Stimulated activated CD4-positive, alpha-beta T cell treated with anti-CD3 and anti-CD28 coated beads, Interleukin-2, amount 100 ng/mL, for 24 hours (primary cell): ENCODE measurements at places on chromosomes 11 and 22.
A peak's percentile ranks its signal among the peaks of the same experiment; 100 is the strongest.

GRCh38 chr11:73916435-73916834 lies 34.4 kb upstream of the DNAJB13 start:
- no peak for DNase-seq

DNA sequence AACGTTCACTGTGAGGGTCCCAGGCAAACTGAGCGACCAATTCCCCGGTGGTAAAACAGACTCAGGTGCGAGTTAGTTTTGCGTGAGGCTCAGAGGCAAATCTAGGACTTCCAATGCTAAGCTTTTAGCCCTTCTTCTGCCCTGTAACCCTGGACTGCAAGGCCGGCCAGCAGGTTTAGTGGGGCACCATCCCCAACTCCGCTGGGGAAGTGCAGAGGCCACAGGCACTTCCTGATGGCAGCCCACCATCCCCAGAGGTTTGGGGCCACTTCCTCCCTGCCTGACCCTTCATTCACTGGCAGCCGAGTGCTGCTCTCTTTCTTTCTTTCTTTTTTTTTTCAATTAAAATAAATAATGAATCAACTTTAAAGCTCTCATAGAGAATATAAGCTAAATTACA lies 124.6 kb upstream of the B3GAT1 start:
- no peak for DNase-seq

GRCh38 chr11:100830978-100831732 lies 144.1 kb downstream of the ARHGAP42 start:
- no peak for DNase-seq

DNA sequence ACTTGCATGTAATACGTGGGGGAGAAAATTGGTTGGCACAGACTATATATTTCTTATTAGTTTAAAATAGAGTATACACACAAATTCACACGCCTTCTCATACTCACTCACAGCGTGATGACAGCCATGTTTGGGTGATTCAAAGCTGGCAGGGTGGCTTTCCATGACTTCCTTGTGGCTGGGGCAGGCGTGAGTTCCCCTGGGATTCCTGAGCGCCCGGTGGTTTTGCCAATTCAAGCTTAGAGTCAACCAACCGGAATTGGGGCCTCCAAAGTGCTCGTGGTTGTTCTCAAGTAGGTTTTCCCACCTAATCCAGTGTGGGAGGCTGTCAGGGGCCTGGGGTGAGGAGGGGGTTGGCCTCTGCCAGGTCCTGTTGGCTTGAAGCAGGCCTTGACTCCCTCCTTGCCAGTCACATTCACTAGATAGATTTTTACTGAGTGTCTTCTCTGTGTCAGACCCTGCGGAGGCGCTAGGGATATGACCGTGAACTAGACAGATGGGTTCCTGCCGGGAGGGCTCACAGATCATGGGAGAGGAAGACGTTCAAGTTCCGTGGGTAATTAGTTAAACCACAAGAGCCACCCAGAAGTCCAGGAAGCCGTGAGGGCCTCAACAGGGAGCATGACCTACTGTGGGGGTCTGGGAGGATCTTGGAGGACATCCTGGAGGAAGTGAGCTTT lies 11.5 kb downstream of the PKNOX2 start:
- no peak for DNase-seq

DNA sequence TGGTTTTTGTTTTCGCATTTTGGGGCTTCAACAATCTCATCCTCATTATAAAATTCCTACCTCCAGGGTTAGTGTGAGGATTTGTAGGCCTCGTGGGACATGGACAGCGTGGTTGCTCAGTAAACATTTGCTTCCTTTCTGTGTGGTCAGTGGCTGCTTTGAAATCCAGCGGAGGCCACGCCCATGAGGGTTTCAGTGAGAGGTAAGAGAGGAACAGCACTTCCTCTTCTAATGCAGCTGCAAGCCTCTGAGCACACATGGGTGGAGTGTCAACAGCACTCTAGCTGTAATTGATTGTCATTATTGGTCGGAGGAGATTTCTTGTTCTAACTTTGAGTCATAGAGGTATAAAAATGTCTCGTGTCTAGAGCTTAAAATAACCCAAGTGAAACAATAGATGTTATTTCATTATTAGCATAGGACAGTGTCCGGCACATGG lies 6.0 kb upstream of the ARHGAP42 start:
- DNase-seq, result no peak

GRCh38 chr11:60077216-60077817 lies 11.1 kb upstream of the MS4A2 start:
- no peak for DNase-seq

- DNase-seq, result peak; percentile 98
Observed at GRCh38 chr11:108121274-108122155, at the start of gene ACAT1. Gene ACAT1, plus strand, starts transcription at chr11:108121567. Its CDS starts 40 bp downstream, at chr11:108121607.

DNA sequence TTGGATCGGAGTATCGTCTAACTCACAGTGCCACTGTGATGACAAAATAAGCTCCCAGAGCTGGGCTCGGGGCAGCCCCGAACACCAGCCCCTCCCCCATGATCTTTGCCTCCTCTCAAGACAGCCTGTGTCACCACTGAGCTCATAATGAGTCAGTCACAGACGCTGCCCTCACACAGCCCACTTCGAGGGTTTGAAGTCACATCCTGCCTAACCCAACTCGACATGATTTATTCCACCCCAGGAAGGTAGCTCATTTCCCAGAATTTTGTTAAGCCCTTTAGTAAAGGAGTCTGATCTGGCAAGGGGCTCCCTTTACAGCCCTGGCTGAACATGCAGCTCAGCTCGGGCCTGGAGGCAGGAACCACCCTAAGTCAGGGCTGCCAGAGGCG lies 22.8 kb downstream of the MYH9 start:
- peak; percentile 88 for DNase-seq

DNA sequence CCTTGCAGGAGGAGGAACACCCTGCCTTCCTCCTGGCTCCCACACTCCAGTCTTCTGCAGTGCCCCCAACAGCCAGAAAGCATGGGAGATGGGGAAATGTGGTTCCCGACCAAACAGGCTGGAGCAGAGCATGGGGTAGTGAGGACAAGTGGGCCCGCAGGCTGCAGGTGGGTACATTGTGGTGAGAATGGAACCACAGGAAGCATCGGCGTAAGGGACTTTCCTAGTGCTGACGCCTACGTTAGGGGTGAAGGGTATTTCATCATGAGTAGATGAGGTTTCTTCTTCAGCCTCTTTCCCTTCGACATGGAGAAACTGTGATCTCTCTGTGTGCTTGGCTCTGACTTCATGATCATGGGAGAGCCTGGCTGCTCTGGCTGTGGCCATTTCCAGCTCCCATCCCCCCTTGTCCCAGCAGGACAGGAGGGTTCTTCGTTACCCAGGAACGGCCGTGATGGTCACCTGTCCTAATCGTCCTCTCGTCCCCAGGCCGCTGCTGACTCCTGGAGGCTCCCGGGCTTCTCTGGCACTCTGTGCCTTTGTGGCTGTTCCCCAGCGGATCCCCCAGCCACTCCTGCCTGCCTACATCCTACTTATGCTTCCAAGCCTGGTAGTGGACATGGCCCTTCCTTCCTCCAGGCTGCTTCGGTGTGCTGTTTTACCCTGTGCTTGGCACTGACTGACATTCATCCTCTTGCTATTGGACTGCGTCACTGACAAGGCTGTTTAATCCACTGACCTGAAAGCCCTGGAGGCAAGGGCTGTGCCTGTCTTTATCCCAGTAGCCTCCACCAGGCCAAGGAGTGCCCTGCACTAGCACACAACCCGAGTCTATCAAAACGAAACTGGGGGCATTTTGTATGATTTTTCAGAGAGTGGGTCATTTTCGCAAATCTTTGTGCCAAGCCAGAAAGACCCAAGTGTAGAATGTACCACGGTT lies 65.2 kb upstream of the CECR2 start:
- DNase-seq, result peak; percentile 58

- no peak for DNase-seq
Observed at GRCh38 chr11:32392840-32393239, 42.5 kb downstream of the WT1 start.

DNA sequence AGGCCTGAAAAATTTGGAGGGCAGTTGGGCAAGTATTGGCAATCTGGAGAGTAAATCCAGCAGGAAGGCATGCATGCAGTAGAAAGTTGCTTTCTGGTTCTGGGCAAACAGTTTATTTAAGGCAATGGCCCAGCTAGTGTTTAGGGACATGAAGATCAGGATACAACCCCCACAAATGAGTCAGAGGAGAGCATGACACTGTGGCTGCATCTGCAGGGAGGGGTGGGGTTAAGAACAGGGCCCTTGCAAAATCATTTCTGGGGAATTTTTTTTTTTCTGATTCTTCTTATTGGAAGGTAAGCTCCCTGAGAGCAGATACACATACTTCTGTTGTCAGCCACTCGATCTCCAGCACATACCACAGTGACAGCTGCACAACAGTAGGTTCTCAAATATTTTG lies 61.1 kb downstream of the FDX1 start:
- DNase-seq, result no peak

DNA sequence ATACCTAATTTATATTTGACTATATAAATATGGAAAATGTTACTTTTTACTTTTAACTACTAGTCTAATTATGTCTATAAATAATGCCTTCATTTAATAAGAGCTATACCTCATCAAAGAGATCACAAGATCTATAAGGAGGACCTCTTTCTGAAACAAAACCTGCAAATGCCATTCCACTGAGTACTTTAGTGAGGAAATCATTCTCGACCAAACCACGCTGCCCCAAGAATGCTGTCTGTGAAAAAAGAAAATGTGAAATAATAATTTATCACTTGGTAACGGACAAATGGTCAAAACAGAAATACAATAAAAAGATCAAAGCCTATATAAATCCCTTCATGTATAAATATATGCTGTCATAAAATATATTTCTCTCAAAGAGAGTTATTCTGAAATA lies 301.7 kb downstream of the SBF2 start:
- no peak for DNase-seq
